Kidney epithelial cell (primary cell): ENCODE measurements at places on chromosomes 7 and 10. TPM values are rescaled to one million over a fixed set of nuclear protein-coding genes. Genes with fewer than 3 reads are reported as not detected.

The CPA1 gene
- not detected in 2 replicates for total RNA-seq

The GLCCI1 gene
- 1.6 and 2.0 TPM in 2 replicates for total RNA-seq

The CFAP70 gene
- 1.2 and 2.6 TPM in 2 replicates for total RNA-seq

The CPA2 gene
- not detected in 2 replicates for total RNA-seq

The TUBGCP2 gene
- total RNA-seq, result 55.6 and 65.5 TPM in 2 replicates

The TRIM74 gene
- total RNA-seq, result 0.33 TPM in 1 of 2 replicates, not detected in the other

The CCL24 gene
- not detected in 2 replicates for total RNA-seq

The HOGA1 gene
- 3.4 and 5.1 TPM in 2 replicates for total RNA-seq

The FMC1 gene
- 8.3 and 8.4 TPM in 2 replicates for total RNA-seq

The VAX1 gene
- 0.08 TPM in 1 of 2 replicates, not detected in the other for total RNA-seq

The TUBAL3 gene
- 0.34 and 0.46 TPM in 2 replicates for total RNA-seq

The ADAMTS14 gene
- total RNA-seq, result 1.3 and 1.6 TPM in 2 replicates

The TMEM270 gene
- total RNA-seq, result not detected in 2 replicates

The INMT gene
- not detected in 2 replicates for total RNA-seq

The ATRNL1 gene
- 5.1 and 11.4 TPM in 2 replicates for total RNA-seq

The MPP7 gene
- 2.3 and 2.4 TPM in 2 replicates for total RNA-seq

The KCND2 gene
- total RNA-seq, result 0.27 and 0.29 TPM in 2 replicates

The TLL2 gene
- 2.2 and 2.8 TPM in 2 replicates for total RNA-seq

The GNAT3 gene
- total RNA-seq, result not detected in 2 replicates

The GJD4 gene
- total RNA-seq, result not detected in 2 replicates

The CPA4 gene
- 0.14 and 0.25 TPM in 2 replicates for total RNA-seq

The LRRD1 gene
- not detected in 2 replicates for total RNA-seq

The RARRES2 gene
- 0.38 and 2.3 TPM in 2 replicates for total RNA-seq

The UFSP1 gene
- total RNA-seq, result 1.6 and 4.3 TPM in 2 replicates

The C7orf57 gene
- 0.34 TPM in 1 of 2 replicates, not detected in the other for total RNA-seq

The CYP3A7 gene
- total RNA-seq, result not detected in 2 replicates

The AASS gene
- 8.5 and 10.9 TPM in 2 replicates for total RNA-seq

The GDI2 gene
- total RNA-seq, result 328 and 358 TPM in 2 replicates

The OLAH gene
- total RNA-seq, result 8.4 TPM in 2 replicates

The TPK1 gene
- 3.8 and 4.0 TPM in 2 replicates for total RNA-seq
